ENCODE measurements at places on chromosomes 1 and 21. TPM values are rescaled to one million over a fixed set of nuclear protein-coding genes. Genes with fewer than 3 reads are reported as not detected.

- no peak overlapping the region for H3K4me3 ChIP-seq
- no peak for DNase-seq
- no peaks in the 10 kb centered on the region for H3K36me3 ChIP-seq
- no peaks in the 10 kb centered on the region for H3K4me1 ChIP-seq
Observed at GRCh38 chr1:215133532-215133931, 51.0 kb downstream of the KCNK2 start.

DNA sequence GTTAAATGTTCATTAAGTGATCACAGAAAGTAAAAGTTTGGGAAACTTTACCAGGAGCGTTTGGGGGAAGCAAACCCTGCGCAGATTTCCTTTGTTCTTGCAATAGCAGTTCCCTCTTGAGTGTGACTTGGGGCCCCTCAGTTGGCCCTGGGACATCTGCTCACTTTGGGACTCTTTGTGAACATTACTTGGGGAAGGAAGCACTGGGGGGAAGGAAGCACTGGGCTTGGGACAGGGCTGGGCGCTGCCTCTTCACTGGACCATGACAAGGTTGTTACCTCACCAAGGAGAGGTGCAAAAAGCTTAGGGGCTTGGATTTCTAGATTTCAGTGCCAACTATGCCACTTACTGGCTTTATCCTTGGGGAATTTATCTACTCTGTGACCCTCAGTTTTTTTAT, 63.5 kb downstream of the ETS2 start:
- H3K4me3 ChIP-seq = no peak overlapping the region
- no peaks in the 10 kb centered on the region for H3K36me3 ChIP-seq
- no peak for DNase-seq
- H3K27me3 ChIP-seq = no peaks in the 10 kb centered on the region

GRCh38 chr1:28428990-28429520, 59.5 kb downstream of the PHACTR4 start:
- H3K27me3 ChIP-seq = no peaks in the 10 kb centered on the region
- peaks cover 12% of the 10 kb centered on the region for H3K4me1 ChIP-seq
- H3K4me3 ChIP-seq = no peak overlapping the region

DNA sequence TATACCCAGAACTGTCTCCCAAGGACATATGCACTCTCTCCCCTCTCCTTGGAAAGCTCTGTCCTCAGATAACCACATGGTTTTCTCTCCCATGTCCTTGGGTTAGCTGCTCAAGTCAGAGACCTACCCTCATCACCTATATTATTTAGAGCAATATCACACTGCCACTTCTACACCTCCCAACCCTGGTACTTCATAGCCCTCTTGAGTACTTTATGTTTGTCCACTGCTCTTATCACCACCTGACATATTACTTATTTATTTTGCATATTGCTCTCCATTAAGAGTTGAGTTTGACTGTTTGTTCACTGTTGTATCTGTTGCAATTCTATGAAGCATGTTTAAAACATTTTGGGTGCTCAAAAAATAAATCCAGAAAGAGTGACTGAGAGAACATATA, 126.3 kb upstream of the ATP1B1 start:
- peaks cover 6% of the 10 kb centered on the region for H3K4me1 ChIP-seq
- no peak for DNase-seq
- H3K36me3 ChIP-seq = no peaks in the 10 kb centered on the region
- no peak overlapping the region for H3K4me3 ChIP-seq
- H3K27ac ChIP-seq = no peak overlapping the region

- no peak for DNase-seq
- H3K36me3 ChIP-seq = no peaks in the 10 kb centered on the region
- peaks cover 10% of the 10 kb centered on the region for H3K4me1 ChIP-seq
- no peak overlapping the region for H3K4me3 ChIP-seq
- H3K27ac ChIP-seq = no peak overlapping the region
Observed at GRCh38 chr1:118137900-118138299, 47.1 kb downstream of the SPAG17 start.

DNA sequence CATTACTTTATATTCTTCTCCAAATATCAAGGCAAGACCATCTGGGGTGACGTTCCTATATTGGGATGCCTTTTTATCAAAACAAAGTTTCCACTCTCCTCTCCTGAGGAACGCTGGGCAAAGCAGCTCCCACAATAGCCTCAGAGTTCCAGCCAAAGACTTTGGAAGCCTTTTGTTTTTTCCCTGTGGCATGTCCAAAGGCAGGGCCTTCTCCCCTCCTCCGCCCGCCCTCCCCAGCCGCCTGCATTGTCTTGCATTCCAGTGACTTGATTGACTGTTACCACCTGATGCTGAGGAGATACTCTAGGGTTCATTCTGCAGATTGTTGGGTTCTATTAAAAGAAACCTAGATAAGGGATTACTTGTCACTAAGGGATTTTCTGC, 43.5 kb downstream of the PROX1 start:
- DNase-seq = no peak
- H3K27ac ChIP-seq = no peak overlapping the region
- peaks cover 28% of the 10 kb centered on the region for H3K27me3 ChIP-seq
- no peak overlapping the region for H3K4me3 ChIP-seq
- H3K36me3 ChIP-seq = no peaks in the 10 kb centered on the region
- H3K4me1 ChIP-seq = no peaks in the 10 kb centered on the region

GRCh38 chr1:2966449-2967328, 54.6 kb upstream of the ACTRT2 start:
- no peak for DNase-seq
- peaks cover 2% of the 10 kb centered on the region for H3K36me3 ChIP-seq
- H3K4me3 ChIP-seq = no peak overlapping the region
- no peaks in the 10 kb centered on the region for H3K4me1 ChIP-seq
- no peaks in the 10 kb centered on the region for H3K27me3 ChIP-seq

DNA sequence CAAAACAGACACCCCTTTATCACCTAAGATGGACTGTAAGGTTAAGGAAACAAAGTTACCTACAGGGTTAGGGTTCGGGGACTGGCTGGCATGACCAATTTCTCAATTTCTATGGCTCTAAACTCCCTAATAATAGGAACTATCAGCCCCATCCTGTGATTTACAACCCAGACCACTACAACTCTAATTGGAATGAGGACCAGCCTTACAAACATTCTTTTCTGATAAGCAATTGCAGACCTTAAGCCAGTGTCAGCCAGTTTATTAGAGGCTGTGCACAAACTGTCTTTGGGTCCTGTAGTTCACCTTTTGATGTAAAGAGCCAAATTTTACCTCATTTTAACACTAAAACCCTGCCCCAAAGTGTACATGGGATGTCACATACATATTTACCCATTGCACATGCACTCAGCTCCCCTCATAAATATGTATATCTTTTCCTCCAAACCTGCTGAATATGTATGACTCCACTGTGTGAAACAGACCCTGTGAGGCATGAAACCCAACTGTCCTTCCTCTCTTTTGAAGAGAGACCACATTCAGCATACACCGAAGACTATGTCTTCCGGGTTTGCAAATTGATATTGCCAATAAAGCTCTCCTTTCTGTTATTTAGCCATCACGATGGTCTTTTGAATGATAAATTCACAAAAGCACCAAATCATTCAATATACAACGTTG, 7.3 kb upstream of the APP start:
- no peak overlapping the region for H3K4me3 ChIP-seq
- no peak for DNase-seq
- peaks cover 5% of the 10 kb centered on the region for H3K4me1 ChIP-seq
- no peak overlapping the region for H3K27ac ChIP-seq
- no peaks in the 10 kb centered on the region for H3K36me3 ChIP-seq
- H3K27me3 ChIP-seq = no peaks in the 10 kb centered on the region

DNA sequence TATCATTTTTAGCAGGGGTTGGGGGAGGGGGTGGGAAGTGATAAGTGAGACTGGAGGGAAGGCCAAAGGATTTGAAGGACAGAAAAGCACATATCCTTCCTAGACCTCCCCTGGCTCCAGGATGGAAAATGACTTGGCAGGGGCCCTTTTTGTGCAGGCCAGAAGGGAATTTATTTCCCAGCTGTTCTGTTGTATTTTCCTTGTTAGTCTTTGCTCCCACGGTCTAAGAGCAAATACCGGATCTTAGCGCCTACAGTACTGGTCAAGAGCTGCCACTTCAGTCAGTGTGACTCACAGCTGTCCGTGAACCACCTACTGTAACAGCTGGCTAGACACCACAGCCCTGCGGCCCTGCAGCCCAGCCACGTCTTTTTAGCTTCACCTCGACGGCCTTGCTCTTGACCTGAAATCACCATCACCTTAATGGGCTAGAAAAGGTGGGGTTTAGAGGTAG, 51.0 kb upstream of the ERRFI1 start:
- H3K27me3 ChIP-seq = no peaks in the 10 kb centered on the region
- H3K4me1 ChIP-seq = peaks cover 52% of the 10 kb centered on the region
- H3K27ac ChIP-seq = peak overlapping the region; percentile 96
- no peak overlapping the region for H3K4me3 ChIP-seq

DNA sequence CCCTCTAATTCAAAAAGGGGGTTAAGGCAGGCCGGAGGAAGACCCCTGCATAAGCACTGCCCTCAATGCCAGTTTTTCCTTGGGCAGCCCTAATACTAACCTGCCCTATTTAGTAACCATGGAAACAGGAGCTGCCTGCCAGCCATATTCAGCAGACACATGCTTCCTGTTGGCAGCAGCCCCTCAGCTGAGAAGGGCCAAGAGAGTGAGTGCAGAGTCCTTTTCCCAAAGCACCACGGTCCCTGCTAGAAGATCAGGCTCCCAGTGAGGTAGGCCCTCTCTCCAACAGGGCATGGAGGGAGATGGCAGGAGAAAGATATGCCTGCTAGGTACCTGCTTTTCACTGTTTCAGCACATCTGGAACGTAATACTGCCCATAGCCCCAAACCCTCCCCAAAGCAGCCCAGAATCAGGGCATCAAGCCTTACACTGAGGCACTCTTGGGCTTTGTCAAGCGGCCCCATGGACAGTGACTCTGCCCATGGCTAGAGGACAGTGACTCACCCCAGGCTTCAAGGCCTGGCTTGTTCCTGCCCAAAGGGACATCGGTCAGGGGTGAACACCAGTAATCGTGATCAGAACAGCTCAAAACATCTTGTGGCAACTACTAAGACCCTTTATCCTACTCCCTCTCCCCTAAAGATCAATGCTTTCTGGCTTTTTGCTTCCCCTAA, 64.5 kb downstream of the BCAR3 start:
- no peak overlapping the region for H3K27ac ChIP-seq
- peaks cover 48% of the 10 kb centered on the region for H3K4me1 ChIP-seq
- H3K27me3 ChIP-seq = no peaks in the 10 kb centered on the region
- no peaks in the 10 kb centered on the region for H3K36me3 ChIP-seq
- no peak overlapping the region for H3K4me3 ChIP-seq

DNA sequence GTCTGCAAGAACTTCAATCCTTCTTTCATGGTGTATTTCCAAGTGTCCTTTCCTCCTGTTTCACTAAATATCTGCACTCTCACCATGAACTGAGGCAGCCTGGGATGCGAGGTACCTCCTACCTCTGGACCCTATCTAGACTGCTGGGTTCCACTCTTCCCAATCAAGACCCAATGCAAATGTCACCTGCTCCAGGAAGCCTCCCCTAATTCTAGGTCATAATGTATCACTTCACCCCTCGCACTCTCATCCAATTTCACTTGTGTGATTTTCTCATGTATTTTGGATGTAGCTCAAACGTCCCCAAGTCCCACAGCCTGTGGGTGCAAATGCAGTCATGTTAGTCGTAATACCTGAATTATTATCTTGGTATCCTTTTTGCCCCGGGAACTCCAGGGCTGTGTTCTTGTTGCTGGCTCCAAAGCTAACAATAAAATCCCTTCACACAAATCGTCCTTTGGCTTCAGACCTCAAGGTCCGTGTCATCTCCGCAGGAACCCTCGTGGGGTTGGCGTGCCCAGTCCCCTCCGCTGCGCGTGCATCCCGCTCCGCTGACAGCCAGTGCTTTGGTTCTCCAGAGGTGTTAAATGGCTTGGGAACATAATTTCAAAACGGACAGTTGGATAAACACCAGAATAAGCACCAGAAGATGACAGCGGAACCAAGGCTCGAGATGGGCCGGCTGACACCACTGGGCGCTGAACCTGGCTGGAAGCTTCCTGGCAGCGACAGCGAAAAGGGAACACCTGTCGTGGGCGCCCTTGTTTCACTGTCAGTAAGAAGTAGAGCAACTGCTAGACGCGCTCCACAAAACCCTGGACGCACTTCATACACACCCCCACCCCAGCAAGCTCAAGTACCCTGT, 1.0 kb upstream of the BACH1 start:
- no peaks in the 10 kb centered on the region for H3K27me3 ChIP-seq
- H3K36me3 ChIP-seq = peaks cover 12% of the 10 kb centered on the region
- peak overlapping the region; percentile 60 for H3K4me3 ChIP-seq
- peaks cover 31% of the 10 kb centered on the region for H3K4me1 ChIP-seq
- H3K27ac ChIP-seq = no peak overlapping the region
- no peak for DNase-seq

DNA sequence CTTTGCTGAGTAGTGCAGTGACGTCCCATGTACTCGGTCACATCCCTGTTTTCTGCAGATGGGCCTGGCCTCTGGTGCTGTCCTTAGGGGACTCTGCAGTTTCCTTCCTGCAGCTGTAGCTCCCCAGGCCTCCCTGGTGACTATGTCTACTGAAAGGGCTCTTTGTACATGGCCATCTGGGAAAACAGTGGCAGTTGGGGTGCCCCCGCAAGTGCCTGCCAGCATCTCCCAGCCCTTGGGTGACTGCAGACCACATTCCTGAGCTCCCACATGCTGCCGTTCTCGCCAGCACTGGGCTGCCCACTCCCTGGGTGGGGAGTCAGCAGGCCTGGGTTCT, 37.5 kb upstream of the KCNA10 start:
- no peak overlapping the region for H3K27ac ChIP-seq
- DNase-seq = no peak
- H3K4me1 ChIP-seq = no peaks in the 10 kb centered on the region
- no peaks in the 10 kb centered on the region for H3K36me3 ChIP-seq
- no peak overlapping the region for H3K4me3 ChIP-seq

DNA sequence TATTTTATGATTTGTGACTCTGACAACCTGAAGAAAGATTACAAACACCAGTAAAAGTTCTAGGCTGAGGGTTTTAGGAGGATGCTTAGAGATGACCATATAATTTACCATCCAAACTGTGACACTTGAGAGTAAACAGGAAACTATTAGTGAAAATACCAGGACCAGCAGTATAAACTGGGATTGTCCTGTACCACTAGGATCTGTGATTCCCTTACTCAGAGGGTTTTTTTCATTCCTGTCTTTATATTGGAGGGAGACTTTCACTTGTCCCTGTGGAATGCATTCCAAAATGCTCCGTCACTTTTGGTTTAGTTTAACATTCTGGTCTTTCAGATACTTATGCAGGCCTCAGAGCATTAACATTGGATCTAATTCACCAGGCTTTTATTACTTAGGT, 482.9 kb downstream of the PTBP2 start:
- DNase-seq = no peak
- H3K27me3 ChIP-seq = no peaks in the 10 kb centered on the region

- no peak overlapping the region for H3K4me3 ChIP-seq
- peaks cover 9% of the 10 kb centered on the region for H3K4me1 ChIP-seq
- DNase-seq = no peak
Observed at GRCh38 chr21:29677326-29677725, 262.5 kb downstream of the GRIK1 start.

SLX9 gene
- 30.6 TPM for total RNA-seq

NT5C1A gene
- not detected for total RNA-seq

METTL18 gene
- total RNA-seq = 10.6 TPM

ARF1 gene
- total RNA-seq = 277 TPM

BSND gene
- 0.09 TPM for total RNA-seq

LCE3E gene
- not detected for total RNA-seq

TMEM125 gene
- total RNA-seq = 7.7 TPM

PLCH2 gene
- 1.7 TPM for total RNA-seq

FLVCR1 gene
- 23.1 TPM for total RNA-seq
